ENCODE measurements at places on chromosomes 1 and 21.

- no peak for DNase-seq
Observed at GRCh38 chr1:40742363-40743061, 41.1 kb upstream of the KCNQ4 start.

DNA sequence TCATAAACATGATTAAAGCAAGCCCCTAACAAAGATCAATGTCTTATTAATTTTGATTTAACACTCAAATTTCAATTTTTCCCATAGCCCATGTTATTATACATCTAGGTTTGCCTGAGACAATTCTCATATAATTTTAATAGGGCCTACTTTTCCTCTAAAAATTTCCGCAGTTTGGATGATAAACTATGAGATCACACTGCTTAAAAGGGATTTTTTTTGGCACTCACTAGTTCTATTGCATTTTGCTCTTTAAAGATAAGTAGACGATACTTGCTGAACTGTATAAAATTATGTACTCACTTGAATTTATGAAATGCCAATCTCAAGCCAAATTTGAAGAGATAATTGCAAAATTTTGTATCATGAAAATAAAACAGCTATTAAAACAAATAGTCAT is 480.4 kb upstream of the ZRANB2 start:
- DNase-seq = no peak

DNA sequence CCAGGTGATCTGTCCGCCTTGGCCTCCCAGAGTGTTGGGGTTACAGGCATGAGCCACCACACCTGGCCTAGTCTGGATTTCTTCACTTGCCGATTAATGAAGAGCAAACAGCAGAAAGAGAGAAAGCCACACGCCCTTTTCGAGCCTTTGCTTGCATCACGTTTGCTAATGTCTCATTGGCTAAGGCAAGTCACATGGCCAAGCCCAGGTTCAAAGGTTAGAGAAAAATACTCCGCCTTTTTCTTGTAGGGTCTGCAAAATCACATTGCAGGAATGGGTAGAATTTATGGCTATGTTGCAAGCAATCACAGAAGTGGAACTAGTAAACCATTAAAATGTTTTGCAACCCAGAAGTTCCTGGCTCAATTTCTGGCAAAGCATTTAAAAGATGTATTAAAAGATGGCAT is 26.8 kb upstream of the BACH1 start:
- no peak for DNase-seq

GRCh38 chr1:227059076-227059475 is 119.0 kb downstream of the COQ8A start:
- DNase-seq = no peak
